ENCODE measurements at places on chromosomes 16 and 17. TPM values are rescaled to one million over a fixed set of nuclear protein-coding genes. Genes with fewer than 3 reads are reported as not detected.

Gene GAST
- not detected for total RNA-seq

Gene CCDC57
- total RNA-seq: 11.1 TPM

Gene TAT
- total RNA-seq: not detected

Gene IGSF6
- not detected for total RNA-seq

Gene CFAP119
- 6.2 TPM for total RNA-seq

Gene NLRC3
- not detected for total RNA-seq

Gene NBR1
- total RNA-seq: 56.3 TPM

Gene MYCBPAP
- total RNA-seq: 1.2 TPM

Gene TMC8
- total RNA-seq: 0.17 TPM

Gene PRSS8
- 0.30 TPM for total RNA-seq

Gene ATP2A1
- total RNA-seq: 0.15 TPM

Gene PROCA1
- 2.9 TPM for total RNA-seq

Gene WNT3
- total RNA-seq: 0.50 TPM

Gene ASB16
- total RNA-seq: not detected

Gene TEKT1
- not detected for total RNA-seq

Gene LUC7L3
- 13.7 TPM for total RNA-seq

Gene NUPR1
- total RNA-seq: 20.3 TPM

Gene CDH1
- total RNA-seq: 0.15 TPM

Gene BAIAP3
- total RNA-seq: 0.74 TPM

Gene RCVRN
- not detected for total RNA-seq

Gene SSTR5
- total RNA-seq: not detected

Gene SLFN11
- total RNA-seq: 57.3 TPM

Gene KRT13
- total RNA-seq: not detected

All from bronchus fibroblast of lung (primary cell).